ENCODE measurements at places on chromosomes 12 and 14.

GRCh38 chr14:105053996-105054395 is 11.2 kb downstream of the GPR132 start:
- DNase-seq, result no peak

- DNase-seq, result no peak
These were observed 42.3 kb upstream of the TPH2 start for GRCh38 chr12:71896205-71896882.

- DNase-seq, result no peak
These were observed 21.9 kb downstream of the JDP2 start for GRCh38 chr14:75449696-75450095.

- no peak for DNase-seq
These were observed 449.3 kb downstream of the ADAMTS20 start for GRCh38 chr12:43102546-43103264.

DNA sequence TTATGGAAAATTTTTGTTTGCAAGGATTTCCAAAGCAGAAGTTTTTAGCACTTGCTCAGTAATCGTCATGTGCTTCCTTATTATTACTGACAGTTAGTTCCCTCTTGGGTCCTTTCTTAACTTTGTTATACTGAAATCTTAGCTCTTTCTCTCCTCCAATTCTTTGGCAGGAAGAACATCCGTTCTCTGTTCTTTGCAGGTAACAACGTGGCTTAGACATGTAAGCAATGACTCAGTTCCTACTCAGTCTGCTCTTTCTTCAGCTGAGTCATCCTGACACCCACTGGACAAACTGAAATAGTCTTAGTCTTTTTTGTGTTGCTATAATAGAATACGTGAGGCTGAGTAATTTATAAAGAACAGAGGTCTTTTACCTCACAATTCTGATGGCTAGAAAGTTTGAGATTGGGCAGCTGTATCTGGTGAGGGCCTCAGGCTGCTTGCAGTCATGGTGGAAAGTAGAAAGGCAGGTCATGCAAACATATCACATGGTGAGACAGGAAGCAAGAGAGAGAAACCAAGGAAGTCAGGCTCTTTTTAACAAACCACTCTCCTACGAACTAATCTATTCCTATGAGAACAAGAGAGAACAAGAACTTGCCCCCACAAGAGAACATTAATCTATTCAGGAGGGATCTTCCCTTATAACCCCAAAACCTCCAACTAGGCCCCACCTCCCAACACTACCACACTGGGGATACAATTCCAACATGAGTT is 49.2 kb downstream of the TESPA1 start:
- peak; percentile 18 for DNase-seq

GRCh38 chr12:14868916-14869506 is 16.6 kb downstream of the MGP start:
- DNase-seq, result no peak

- no peak for DNase-seq
These were observed 156.0 kb downstream of the TMTC3 start for GRCh38 chr12:88298014-88298682.

DNA sequence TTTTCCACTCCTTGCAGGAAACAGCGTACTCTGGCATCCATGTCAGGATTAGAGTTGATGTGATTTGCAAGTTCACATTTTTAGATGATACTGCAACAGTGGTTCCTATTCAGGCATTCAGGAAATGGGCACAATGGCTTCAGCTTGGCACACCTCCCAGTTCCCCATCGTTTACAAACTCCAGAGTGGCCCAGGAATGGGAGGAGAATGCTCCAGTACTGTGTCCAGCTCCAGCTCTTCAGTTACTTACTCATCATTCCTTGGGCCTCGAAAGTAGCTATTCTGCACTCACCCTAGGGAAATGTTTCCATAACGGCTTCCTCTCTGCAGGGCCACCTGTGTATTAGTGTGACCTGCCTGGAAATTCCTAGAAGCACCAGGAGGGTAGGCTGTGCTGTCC is 239.7 kb upstream of the RGS6 start:
- no peak for DNase-seq

GRCh38 chr12:121284551-121285390 is 11.7 kb downstream of the CAMKK2 start:
- no peak for DNase-seq

DNA sequence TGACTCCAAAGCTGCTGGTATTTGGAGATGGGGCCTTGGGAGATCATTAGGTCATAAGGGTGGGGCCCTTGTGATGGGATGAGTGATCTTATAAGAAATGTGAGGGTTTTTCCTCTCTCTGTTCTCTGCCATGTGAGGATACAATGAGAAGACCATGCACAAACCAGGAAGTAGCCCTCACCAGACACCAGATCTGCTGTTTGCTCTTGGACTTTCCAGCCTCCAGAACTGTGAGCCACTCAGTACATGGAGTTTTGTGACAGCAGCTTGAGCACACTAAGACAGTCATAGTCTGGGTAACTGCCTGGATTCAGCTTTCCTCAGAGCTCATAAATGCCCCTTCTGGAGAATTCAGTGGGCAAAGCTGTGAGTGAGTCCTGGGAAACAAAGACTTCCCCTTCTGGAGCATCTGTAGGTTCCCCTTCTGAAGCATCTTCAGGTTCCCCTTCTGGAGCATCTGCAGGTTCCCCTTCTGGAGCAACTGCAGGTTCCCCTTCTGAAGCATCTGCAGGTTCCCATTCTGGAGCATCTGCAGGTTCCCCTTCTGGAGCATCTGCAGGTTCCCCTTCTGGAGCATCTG is 11.0 kb upstream of the PPP4R3A start:
- DNase-seq, result no peak

DNA sequence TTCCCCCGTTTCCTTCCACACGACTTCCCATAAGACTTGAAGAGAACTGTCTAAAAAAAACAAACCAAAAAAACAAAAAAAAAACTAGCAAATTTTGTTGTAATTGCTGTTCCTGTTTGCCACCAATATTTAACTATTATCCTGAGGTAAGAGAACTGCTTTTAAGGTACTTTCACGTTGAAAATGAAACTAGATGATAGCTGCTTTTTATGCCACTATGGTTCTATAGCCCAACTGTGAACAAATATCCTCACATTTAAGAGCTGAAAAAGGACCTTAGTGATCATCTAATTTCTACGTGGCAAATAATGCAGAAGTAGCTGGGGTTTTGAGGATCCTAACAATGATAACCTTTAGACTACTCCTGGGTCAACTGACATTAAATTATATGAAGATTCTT is 98.6 kb downstream of the TAOK3 start:
- no peak for DNase-seq

- DNase-seq, result no peak
These were observed 139.2 kb downstream of the PDZRN4 start for GRCh38 chr12:41327096-41327895.

DNA sequence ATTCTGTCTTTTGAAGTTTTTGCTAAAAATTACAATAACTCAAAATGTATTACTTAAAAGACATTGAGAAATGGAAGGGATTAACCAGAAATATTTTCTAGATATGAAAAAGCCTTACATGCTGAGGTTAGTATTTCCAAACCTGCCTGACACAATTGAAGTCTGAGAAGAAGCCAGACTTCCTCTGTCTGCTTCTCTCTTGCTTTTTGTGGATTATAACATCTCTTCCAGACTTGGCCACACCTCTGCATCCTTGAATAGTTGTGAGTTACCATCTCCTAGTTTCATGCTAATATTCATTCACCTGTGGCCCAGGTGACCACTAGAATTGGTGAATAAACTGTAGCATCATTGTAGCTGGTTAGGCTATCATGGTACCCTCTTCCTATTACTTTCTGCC is 497.6 kb downstream of the SLC16A7 start:
- no peak for DNase-seq

DNA sequence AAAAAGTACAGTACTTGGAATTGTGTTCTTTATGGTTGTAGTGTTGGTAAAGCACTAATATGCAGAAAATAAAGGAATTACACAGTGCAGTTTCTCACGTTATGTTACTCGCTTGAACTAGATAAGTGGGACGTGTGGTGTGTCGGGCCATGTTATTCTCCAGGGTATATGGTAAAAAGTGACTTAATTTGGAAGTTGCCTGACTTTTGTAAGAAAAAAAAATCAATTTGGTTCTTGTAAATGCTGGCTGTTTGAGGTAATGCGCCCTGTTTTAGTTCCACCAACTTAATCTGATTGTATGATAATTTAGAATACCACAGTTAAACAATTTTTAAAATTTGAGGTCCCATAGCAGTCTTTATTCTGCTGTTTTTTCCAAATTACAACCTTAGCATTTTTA is 4.1 kb downstream of the ARF6 start:
- no peak for DNase-seq

DNA sequence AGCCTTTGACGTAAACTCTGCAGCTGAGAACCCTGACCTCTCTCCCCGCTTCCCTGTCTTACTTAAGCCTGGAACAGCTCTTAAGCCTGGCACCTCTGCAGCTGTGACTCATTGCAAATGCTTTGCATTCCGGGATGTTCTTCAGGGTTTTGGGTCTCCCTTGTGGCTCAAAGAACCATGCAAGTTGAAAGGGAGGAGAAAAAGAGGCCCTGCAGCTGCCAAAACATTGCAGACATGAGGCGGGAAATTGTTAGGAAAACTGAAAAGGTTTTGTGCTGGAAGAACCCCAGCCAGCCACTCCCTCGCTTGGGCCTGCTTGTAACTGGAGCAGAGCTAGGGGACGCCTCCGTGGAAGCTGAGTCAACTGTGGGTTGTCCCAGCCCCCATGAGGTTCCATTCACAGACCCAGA is 60.2 kb upstream of the FERMT2 start:
- DNase-seq, result no peak

- peak; percentile 34 for DNase-seq
These were observed 9.2 kb downstream of the CD69 start for GRCh38 chr12:9751204-9752144.

GRCh38 chr12:25438638-25439037 is 114.4 kb downstream of the LMNTD1 start:
- DNase-seq, result no peak

DNA sequence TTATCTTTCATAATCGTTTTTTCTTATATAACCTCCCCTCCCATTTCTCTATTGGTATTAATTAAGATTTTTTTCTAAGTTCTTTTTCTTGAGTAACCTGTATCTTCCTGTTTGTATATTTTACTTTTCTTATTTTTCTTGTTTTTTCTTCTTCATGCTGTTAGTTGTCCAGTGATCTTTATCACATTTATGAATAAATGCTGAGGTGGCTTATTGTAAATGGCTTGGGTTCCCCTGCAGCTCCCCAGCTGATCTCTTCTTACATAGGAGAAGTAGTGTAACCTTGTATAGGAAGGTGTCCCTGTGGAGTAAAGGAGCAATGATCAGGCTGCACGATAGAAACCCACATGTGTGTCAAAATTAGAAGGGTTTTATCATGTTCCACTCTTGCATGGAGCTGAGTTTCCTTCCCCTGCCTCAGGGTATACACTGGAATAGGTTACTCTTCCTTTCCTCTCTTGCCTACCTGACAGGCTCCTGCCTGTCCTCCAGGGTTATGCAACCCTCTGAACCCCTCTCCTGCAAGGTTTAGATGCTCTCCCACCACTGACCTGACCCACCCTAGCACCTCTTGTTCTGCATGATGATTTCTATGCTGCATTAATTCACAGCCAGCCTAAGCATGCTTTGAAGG is 334.8 kb upstream of the RGS6 start:
- no peak for DNase-seq

DNA sequence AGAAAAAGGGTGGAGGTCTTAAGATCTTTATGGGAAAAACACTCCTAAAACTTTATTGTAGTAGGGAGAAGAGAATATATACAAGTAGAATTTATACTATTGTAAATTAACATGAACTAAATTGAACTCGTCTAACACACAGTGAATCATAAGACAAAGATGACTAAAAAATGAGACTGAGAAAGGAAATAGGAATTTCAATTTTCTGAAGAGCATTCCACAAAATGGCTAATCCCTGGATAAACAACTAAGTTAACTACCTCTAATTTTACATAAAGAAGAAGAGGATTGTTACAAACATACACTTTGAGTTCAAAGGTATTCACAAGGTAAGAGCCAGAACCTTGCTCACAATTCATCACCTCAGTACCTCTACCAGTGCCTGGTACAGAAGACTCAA is 2.0 kb downstream of the MAP4K5 start:
- no peak for DNase-seq

GRCh38 chr14:99529899-99530298 is 48.7 kb downstream of the CCNK start:
- no peak for DNase-seq

DNA sequence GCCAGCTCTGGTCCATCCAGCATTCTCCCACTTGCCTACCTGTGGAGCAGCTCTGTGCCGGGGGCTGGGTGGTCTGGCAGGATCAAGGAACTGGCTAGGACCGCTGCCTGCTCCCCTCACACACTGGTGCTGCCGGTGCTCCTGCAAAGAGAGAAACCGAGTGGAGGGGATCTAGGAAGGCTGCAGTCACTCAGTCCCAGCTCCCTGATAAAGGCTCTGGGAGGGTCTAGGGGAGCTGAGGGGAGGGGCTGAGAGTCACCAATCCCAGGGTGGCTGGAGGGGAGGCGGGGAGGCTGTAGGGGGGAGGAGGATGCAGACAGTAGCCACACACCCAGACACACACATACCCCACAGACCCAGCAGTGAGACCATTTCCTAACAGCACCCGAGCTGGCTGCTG is at the start of gene TAC3:
Gene TAC3 (minus strand): TSS at position 182 of the 400 bp plus-strand sequence. CDS start 732 bp downstream, outside the sequence.
- DNase-seq, result no peak

- DNase-seq, result no peak
These were observed 53.4 kb upstream of the DLK1 start for GRCh38 chr14:100673085-100673806.

- DNase-seq, result peak; percentile 31
These were observed 98.8 kb downstream of the CALM1 start for GRCh38 chr14:90495357-90496276.

- peak; percentile 3 for DNase-seq
These were observed 107.2 kb downstream of the DUSP6 start for GRCh38 chr12:89245090-89245489.

DNA sequence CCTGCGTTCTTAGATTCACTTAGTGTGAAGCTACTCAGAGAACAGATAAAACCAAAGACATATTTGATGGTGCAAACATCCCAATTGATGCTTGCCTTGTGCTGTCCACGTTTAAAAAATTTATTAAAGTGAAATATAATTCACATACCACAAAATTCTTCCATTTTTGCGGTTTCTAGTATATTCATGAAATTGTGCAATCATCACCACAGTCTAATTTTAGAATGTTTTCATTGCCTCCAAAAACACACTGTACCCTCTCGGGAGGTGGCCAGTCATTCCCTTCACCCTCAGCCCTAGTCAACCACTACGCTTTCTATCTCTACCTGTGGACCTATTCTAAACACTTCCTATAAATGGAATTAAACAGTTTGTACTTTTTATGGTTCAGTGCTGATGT is 1109.2 kb downstream of the FLRT2 start:
- DNase-seq, result no peak

DNA sequence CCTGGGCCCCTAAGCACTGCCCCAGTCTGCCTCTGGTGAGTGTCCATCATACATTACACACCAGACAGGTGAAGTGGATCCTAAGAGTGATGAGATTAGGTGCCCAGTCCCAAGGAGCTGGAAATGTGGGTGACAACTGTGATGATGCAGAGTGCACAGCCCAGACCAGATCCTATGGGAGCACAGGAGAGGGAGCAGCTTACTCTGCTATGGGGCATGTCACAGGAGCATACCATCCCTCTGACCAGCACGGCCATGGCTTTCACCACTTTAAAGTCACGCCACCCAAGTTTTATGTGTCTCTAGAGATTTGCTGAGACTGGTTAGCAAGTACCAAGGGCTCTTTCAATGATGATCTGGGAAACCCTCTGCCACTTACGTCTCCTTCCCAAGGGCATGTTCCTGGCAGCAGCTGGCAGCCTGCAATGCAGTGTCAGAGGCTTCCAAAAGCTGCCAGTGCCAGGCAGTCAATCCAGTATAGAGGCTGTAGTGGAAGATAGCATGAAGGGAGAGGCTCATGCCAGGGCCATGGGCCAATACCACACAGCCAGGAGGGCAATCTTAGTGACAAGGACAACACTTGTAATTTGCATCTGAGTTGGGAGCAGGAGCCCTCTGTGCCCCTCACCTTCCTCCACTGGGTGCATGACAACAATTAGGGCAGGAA is 40.2 kb downstream of the STAB2 start:
- DNase-seq, result no peak
